ENCODE measurements at places on chromosomes 1 and 21.

DNA sequence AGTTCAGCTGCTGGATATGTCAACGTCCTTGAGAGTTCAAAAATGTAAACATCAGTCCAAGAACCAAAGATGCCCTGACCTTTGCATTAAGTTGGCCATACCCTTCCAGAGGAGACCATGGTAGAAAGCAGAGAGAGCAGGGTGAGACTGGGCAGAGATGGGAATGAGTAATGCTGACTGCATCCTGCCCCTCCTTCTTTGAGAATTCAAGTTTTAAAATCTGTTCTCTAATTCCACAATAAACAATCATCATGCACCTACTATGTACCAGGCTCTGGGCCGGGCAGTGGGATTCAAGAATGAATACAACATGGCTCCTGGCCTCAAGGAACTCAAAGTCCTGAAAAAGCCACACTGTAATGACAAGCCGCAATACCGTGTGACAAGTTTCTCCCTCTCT lies 3.9 kb upstream of the HAO2 start:
- peak; percentile 39 for DNase-seq

DNA sequence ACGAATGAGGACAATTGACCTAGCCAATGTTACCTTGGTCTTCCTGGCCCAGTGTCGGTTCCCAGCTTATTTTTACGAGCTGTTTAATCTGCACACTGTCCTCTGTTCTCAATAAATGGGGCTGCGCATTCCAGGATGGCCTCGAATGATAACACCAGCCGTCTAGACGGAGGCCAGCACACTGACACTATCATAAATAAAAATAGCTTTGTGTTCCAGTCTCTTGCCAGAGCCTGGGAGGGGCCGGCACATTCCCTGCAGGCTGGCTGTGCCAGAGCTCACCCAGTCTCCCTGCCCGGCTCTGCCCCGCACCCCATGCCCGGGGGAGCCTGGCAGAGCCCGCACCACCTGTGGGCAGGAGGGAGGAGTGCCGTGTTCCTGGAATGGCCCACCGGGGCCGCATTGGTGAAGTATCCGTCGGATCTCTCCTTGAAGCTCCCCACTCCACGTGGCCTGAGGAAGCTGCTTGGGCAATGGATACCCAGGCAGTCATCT lies 92.1 kb downstream of the SPSB1 start:
- no peak for DNase-seq

GRCh38 chr1:80059940-80060339 lies 1053.4 kb upstream of the ADGRL4 start:
- DNase-seq, result no peak

DNA sequence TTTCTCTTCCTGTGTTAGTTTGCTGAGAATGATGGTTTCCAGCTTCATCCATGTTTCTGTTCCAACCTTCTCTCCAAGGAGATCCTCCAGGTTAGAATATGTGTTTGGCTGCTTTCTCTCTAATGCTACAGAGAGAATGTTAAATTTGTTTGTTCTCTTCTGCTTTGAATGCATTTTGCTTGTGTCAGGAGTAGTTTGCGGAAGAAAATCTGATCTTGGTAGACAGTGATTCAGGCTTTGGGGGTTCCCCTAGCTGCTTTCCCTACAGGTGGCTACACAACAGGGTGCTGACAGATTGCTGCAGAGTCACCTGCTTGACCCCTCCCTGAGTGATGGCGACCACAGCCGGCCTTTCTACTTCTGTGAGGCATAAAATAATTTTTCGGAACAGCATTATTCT lies 41.8 kb downstream of the MACO1 start:
- no peak for DNase-seq

GRCh38 chr1:160741612-160742348 lies 2.7 kb downstream of the SLAMF7 start:
- no peak for DNase-seq

- no peak for DNase-seq
Measured at GRCh38 chr21:33168886-33169285, 60.9 kb upstream of the IFNAR2 start.

DNA sequence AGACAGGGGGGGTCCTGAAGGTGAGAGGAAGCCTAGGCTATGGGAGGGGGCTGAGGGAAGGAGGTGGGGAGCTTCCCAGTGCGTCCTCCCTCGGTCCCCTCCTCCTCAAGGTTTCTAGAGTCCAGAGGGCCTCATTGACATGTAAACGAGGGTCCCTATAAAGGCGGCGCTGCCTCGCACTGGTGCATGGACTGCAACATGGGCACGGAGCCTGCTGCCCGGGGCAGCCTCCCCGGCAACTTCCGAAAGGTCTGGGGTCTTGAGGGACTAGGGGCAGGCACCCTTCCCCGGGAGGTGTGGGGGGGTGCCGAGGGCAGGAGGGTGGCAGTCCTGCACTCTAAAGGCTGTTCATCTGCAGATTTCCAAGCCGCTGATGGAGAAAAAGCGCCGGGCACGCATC lies at the start of gene HES3:
Gene HES3, plus strand, starts transcription at position 187 of the 400 bp plus-strand sequence. Its CDS starts 187 bp downstream, at position 374.
- no peak for DNase-seq

- no peak for DNase-seq
Measured at GRCh38 chr1:109929588-109930251, 19.1 kb downstream of the CSF1 start.
